ENCODE measurements at places on chromosomes 5 and 9.
A peak's percentile ranks its signal among the peaks of the same experiment; 100 is the strongest.

- no peak for DNase-seq
Observed at GRCh38 chr9:137194388-137194787, 5.9 kb downstream of the SSNA1 start.

DNA sequence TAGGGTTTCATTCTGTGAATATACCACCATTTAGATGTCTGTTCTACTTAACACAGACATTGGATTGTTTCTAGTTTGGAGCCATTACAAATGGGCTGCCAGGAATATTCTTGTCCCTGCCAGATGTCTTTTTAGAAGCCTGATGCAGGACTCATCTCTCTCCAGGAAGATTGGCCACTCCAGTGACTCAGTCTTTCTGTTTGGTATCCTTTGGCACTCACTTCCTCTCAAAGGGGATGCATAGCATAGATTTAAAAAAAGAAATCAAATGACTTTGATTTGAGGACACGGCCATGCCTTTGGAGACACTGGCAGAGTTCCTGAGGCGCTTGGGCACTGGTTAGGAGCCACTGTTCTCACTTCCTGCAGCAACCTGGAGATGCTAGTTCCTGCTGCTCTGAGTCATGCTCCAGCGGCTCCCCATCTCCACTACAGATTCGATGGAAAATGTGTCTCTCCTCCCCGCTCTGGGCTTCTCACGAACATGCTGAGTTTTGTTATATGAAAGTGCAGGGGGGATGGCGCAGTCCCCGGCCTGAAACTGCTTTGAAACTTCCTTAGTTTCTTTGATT lies 3.5 kb upstream of the ZNF366 start:
- DNase-seq, result no peak

DNA sequence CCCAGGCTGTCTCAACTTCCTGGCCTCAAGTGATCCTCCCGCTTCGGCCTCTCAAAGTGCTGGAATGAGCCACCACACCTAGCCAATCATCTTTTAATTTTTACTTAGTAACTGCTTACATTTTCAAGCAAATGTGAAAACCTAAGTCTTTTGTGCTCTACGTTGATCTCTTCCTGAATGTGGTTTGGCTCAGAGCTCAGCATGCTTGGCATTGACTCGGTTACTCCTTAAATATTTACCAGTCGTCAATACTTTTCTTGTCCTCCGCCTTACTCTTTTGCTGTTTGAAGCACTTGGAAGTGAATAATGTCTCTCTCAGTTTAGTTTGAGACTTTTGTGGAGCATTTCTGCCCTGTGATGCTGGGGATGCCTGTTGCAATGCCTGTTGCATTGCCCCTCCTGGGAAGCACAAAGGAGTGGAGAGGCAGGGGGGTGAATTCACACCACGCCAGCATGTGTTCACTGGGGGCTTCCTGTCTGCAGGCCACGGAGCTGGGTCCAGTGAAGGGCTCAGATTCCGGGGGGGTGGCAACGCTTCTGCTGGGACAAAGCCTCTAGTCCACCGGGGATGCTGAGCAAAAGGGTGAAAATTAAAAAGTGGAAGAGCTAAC lies 13.1 kb upstream of the TENT4A start:
- DNase-seq, result no peak

DNA sequence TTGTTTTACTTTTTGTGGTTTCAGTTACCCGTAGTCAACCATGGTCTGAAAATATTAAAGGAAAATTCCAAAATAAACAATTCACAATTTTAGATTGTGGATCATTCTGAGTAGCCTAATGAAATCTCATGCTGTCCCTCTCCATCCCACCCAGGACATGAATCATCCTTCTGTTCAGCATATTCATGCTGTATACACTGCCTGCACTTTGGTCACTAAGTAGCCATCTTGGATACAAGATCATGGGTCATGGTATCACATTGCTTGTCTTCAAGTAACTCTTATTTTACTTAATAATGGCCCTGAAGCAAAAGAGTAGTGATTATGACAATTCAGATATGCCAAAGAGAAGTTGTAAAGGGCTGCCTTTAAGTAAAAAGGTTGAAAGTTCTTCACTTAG lies 536.5 kb upstream of the ACO1 start:
- peak; percentile 25 for DNase-seq

DNA sequence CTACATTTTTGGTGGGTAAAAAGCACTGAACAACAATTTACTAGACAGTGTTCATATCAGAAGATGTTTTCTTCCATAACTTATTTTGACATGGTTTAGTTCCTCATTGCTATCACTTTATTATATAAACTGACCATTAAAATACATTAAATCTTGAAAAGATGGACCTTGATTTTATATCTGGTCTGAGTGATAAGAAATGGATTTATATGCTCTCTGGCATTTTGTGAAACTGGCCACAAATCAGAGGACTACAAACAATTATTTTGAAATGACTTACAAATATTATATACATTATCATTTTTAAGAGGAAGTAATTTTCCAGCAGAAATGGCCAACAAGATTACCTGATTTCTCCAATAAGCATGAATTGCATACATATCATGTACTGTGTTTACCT lies 23.6 kb upstream of the TRIM36 start:
- DNase-seq, result no peak

GRCh38 chr5:125298746-125299379 lies 552.4 kb upstream of the ZNF608 start:
- no peak for DNase-seq

DNA sequence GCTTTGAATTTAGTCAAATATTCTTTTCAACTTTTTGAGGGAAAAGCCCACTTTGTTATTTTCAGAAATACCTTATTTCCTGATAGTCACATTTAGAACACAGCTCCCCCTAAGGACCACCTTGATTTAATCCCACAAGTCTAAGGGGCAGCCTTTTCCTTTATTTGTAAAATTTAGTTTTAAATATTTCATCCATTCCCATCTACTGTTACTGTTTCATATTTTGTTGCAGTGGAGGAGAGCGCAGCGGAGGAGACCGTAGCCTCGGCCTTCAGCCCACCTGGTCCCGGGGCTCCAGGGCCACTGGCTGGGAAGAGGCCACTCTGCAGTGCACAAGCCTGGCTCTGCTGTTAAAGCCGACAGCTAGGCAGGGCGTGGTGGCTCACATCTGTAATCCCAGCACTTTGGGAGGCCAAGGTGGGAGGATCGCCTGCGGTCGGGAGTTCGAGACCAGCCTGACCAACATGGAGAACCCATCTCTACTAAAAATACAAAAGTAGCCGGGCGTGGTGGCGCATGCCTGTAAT lies 19.6 kb downstream of the LPCAT1 start:
- DNase-seq, result no peak

GRCh38 chr5:103435136-103435889 lies 127.3 kb downstream of the NUDT12 start:
- no peak for DNase-seq

- DNase-seq, result no peak
Observed at GRCh38 chr5:157497875-157498611, 38.0 kb downstream of the NIPAL4 start.

DNA sequence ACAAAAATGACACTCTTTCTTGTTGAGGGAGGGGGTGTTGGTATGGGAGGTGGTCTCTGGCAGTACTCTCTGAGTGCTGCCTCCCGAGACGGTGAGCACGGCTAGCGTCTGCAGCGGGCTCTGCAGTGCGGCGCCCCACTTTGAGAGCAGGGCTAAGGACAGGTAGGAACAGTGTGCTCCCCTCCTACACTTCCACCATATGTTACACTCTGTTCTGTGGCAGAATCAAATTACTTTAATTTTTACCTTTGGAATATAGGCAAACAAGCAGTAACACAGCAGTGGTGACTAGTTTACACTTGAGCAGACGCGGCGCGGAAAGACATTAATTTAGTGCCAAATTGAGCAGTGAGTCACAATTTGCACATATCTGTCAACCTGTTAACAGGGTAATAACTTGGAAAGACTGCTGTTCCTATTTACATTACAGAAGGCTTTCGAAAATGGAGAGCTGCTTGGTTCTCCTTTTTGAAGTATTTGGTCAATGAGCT lies 136.3 kb downstream of the MED27 start:
- no peak for DNase-seq

- peak; percentile 16 for DNase-seq
Observed at GRCh38 chr9:94801234-94801633, 74.7 kb downstream of the AOPEP start.

GRCh38 chr5:80083101-80083890 lies 48.1 kb downstream of the THBS4 start:
- DNase-seq, result peak; percentile 84

- no peak for DNase-seq
Observed at GRCh38 chr9:18825656-18826170, 207.3 kb downstream of the SAXO1 start.

GRCh38 chr9:114138552-114138971 lies 16.8 kb upstream of the COL27A1 start:
- no peak for DNase-seq

DNA sequence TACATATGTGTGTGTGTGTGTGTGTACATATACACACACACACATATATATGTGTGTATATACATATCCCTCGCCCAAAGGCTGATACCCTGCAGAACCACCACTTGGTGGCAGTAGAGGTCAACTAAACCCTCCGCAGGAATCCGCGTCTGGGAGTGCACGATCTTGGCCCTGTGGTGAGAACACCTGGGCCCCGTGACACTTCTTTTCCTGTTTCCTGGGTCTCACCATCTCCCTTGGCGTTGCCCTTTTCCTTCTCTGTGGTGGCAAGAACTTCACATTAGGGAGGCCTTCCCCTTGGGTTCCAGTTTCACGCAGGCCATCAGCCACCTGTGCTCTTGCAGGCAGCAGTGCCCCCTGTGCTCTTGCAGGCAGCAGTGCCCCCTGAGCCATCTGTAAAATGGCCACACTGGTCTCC lies 8.2 kb downstream of the IL9 start:
- DNase-seq, result peak; percentile 63

GRCh38 chr5:66329078-66329477 lies 185.0 kb downstream of the SREK1 start:
- DNase-seq, result no peak

GRCh38 chr9:89564346-89564878 lies 40.4 kb upstream of the GADD45G start:
- DNase-seq, result peak; percentile 76

- no peak for DNase-seq
Observed at GRCh38 chr5:85388770-85389169, 1004.1 kb upstream of the EDIL3 start.

DNA sequence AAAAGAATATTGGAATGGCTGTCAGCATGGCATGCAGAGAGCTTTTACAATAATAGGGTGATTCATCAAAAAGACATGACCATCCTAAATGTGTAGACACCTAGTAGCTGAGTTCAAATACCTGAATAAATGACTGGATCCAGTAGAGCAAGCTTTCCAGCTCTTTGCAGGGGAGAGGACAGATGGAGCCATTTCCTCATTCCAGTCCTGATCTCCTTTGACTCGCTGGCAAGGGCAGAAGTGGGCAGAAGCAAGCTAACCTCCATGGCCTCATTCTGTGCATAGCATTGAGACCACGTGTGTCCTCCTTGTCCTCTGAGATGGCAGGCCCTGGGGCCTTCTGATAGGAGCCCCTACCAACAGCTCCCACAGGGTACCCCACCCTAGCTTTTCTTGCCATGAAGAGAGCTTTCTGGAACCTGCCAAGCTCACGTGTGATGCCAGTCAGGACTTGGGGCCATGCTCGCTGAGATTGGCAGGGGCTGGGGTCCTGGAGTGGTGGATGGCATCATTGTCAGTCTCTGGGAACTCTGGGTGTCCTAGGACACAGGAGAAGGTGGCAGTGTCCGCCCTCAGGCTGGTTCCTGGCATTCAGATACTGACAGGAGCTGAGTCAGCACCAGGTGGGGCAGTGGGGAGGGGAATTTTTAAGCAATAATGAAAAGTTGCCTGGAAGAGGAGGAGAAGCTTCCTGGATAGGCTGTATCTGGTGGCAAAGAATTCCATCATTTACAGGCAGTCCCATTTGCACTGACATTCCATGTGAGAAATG lies 33.6 kb downstream of the WWC1 start:
- no peak for DNase-seq

DNA sequence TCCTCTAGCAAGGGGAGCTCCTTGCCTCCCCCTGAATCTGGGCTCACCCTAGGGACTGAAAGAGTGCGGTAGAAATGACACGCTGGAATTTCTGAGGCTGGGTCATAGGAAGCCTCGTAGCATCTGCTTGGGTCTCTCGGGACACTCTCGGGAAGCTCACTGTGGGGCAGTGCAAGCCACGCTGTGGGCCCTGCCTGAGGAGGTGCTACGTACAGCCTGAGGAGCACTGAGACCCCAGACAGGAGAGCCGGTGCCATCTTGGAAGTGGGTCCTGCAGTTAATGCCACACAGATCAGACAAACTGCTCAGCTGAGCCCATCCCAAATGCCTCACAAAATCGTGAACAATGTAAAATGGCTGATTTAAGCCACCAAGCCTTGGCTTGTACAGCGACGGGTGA lies 1.8 kb downstream of the MRPL36 start:
- DNase-seq, result no peak

DNA sequence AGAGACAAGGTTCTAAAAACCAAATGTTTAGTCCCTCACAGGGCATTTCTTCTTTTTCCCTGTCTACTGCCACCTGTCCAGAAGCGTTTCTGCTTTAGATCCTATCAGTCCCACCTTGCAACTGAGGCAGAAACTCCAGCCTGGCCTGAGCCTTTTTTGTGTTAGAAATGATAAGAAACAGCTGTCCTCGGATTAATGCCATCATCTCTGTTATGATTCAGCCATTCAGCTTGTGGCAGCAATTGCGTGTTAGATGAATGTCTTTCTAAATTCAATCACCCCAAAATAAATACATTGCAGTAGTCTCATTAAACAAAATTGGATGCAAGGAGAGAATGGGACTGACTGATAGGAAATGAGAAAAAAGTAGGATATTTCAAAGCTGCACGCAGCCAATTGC lies 28.3 kb upstream of the FRMPD1 start:
- DNase-seq, result no peak

- no peak for DNase-seq
Observed at GRCh38 chr9:6681957-6682501, 36.5 kb upstream of the GLDC start.

DNA sequence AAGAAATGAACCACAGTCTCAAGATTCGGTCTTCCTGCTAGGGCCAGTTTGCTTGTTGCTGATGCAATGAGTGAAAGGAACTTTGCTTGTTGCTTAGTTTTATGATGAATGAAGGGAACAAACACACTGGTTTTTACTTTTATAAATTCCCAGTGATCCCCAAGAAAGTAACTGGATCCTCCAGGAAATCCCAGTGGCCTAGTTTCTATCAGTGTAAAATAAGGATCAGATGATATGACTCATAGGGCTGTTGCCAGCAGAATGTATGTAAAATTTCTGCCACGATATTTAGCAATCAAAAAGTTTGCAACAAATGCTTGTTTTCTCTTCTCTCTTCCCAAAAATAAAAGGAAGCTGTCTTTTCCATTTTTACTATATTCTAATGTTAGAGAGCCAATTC lies 160.1 kb upstream of the CDKN2B start:
- DNase-seq, result no peak

GRCh38 chr5:154755361-154756008 lies at the start of gene LARP1:
Gene LARP1, plus strand, starts transcription at chr5:154755377. Its CDS starts 381 bp downstream, at chr5:154755758.
- DNase-seq, result peak; percentile 46

GRCh38 chr9:35829764-35830096 lies 702 bp downstream of the TMEM8B start:
- no peak for DNase-seq

DNA sequence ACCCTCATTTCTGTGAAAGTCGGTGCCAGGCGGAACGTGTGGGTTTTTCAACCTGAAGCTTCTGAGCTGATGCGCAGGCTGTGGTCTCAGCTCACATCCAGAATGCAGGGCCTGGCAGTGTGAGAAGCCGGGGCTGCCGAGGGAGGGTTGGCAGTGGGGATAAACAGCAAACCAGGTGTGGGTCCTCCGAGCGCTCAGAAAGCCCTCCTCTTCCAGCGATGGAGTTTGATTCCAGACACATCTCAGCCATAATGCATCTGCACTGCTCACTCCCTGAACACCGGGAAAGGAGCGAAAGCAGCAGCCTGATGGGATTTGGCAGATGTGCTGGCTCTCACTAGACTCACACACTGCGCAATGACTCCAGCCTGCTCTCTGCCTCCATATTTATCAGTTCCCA lies 280.1 kb downstream of the HSPA4 start:
- DNase-seq, result no peak
